ENCODE measurements at places on chromosomes 12 and 14.

GRCh38 chr14:24459331-24459730 is 16.8 kb upstream of the SDR39U1 start:
- no peak for DNase-seq

DNA sequence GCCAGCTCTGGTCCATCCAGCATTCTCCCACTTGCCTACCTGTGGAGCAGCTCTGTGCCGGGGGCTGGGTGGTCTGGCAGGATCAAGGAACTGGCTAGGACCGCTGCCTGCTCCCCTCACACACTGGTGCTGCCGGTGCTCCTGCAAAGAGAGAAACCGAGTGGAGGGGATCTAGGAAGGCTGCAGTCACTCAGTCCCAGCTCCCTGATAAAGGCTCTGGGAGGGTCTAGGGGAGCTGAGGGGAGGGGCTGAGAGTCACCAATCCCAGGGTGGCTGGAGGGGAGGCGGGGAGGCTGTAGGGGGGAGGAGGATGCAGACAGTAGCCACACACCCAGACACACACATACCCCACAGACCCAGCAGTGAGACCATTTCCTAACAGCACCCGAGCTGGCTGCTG is at the start of gene TAC3:
TSS of gene TAC3 (minus strand) at position 182 of the 400 bp plus-strand sequence. CDS start 732 bp downstream, outside the sequence.
- DNase-seq: no peak

GRCh38 chr14:68961781-68962584 is 17.1 kb downstream of the ACTN1 start:
- DNase-seq: peak; percentile 67

DNA sequence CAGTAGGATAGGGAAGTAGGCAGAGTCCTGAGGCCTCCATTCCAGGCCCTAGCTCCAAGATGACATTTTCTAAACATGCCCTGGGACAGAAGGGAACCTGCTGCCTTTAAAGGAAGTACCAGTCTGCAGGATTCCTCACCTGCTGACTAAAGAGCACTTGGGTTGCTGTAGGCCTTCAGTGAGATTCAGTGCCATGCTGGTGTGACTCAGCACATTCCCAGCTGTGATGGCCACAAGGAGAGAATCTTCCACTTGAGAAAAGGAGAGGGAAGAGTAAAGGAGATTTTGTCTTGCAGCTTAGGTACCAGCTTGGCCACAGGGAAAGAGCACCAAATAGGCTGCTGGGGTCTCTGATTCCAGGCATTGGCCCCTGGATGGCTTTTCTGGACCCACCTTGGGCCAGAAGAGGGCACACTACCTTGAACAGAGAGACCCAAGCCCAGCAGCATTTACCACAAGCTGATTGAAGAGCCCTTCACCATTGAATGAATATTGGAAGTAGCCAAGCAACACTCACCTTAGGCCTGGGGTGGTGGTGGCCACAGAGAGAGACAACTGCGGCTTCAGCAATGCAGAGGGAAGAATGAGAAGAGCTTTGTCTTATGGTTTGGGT is 498.3 kb downstream of the KCNH5 start:
- no peak for DNase-seq

GRCh38 chr14:24172871-24173281 is 996 bp downstream of the REC8 start:
- no peak for DNase-seq

DNA sequence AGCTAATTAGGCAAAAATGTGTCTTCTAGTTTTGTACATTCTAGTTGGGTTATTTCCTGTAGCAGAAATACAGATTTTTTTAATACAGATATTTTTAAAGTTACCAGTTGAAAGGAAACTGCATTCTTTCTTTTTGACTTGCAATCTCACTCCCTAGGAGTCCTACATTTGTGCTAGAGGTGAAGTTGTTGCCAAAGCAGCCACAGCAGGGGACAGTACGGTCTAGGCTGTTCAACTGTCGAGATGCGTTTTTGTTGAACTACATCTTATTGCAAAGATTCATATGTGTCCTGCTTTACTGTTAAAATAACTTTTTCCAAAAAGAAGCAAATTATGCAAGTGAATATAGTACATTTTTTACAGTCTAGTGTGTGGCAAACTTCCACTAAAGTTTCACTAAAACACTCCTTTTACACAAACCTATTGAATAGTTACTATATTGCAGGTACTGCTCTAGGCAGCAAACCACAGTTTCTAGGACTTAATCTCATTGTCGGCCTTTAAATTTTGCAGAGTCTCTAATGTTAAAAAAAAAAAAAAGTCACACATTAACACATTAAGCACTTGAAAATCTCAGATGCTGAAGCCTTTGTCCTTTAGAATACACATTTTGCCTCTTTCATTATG is 30.2 kb upstream of the SRGAP1 start:
- DNase-seq: no peak

- DNase-seq: no peak
These were observed 39.5 kb downstream of the GPR65 start for GRCh38 chr14:88044444-88044758.

GRCh38 chr14:75979071-75979571 is 2.7 kb downstream of the TGFB3 start:
- peak; percentile 12 for DNase-seq

GRCh38 chr14:39266871-39267607 is 33.3 kb downstream of the MIA2 start:
- peak; percentile 76 for DNase-seq

GRCh38 chr12:72273499-72273837 is 1.3 kb downstream of the TRHDE start:
- no peak for DNase-seq

DNA sequence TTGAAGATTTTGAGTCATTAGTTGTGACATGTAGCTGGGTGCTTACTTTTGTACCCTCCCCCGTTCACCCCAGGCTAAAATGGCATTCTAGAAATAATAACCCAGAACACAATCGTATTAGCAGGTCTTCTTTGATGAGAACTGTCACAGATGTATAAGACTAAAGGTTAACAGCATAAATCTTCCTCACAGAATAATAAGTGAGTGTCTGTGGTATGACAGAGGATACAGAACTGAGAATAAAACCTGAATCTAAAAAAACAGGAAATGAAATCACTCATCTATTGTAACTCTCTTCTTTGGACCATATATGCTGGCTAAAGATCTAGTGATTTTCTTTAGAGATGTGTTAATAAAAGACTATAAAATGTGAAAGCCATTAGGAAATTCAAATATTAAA is 746.6 kb downstream of the LRFN5 start:
- DNase-seq: no peak

- no peak for DNase-seq
These were observed 139.7 kb downstream of the TTLL5 start for GRCh38 chr14:75800792-75801191.

DNA sequence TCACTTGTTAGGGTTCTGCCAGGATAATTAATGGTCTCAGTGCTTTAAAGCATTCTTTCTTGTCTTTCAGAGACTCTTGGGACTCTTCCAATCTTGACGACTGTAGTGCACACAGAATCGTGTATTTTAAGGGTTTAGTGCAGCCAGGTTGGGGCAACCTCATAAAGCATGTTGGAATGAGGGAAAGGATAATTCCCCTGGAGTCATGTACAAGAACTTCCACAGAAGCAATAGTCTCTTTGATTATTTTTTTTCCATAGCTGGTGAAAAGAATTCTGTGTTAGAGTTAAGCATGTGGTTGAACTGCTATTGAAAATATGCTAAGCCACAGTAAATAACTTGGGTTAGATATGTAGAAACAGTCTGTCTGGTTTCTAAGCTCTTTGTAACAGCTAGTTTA is 246.8 kb upstream of the DAAM1 start:
- no peak for DNase-seq

DNA sequence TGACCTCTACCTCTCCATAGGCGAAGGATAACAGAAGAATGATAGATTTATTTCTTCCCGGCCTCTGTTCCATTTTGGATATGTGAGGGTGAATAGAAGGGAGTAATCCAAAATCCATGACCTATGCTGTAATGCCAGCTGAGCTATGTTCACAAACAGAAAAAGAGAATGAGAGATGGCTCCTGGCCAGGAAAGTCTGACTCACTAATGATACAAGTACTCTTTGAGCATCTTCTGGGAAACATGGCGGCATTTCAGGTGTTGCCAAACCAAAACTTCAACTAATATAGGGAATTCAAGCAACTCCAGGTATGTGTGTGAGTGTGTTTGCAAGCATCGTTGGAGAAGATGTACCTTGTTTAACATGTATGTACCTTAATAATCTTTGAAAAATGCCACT is 55.1 kb downstream of the MED13L start:
- peak; percentile 57 for DNase-seq

DNA sequence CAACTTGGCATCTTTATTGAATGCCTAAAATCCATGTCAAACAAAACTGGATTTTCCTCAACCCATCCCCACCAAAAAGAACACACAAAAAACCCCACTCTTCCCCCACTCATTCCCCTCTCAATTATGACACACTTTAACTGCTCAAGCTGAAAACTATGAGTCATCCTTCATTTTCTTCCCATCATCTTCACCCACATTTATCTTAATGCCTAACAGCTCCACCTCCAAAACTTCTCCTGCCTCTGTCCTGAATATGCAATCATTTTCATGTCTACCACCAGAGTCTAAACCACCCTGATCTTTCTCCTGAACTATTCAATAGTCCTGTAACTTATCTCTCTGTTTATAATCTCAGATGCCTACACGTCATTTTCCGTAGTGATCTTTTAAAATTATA is 239.7 kb downstream of the BCAT1 start:
- no peak for DNase-seq

DNA sequence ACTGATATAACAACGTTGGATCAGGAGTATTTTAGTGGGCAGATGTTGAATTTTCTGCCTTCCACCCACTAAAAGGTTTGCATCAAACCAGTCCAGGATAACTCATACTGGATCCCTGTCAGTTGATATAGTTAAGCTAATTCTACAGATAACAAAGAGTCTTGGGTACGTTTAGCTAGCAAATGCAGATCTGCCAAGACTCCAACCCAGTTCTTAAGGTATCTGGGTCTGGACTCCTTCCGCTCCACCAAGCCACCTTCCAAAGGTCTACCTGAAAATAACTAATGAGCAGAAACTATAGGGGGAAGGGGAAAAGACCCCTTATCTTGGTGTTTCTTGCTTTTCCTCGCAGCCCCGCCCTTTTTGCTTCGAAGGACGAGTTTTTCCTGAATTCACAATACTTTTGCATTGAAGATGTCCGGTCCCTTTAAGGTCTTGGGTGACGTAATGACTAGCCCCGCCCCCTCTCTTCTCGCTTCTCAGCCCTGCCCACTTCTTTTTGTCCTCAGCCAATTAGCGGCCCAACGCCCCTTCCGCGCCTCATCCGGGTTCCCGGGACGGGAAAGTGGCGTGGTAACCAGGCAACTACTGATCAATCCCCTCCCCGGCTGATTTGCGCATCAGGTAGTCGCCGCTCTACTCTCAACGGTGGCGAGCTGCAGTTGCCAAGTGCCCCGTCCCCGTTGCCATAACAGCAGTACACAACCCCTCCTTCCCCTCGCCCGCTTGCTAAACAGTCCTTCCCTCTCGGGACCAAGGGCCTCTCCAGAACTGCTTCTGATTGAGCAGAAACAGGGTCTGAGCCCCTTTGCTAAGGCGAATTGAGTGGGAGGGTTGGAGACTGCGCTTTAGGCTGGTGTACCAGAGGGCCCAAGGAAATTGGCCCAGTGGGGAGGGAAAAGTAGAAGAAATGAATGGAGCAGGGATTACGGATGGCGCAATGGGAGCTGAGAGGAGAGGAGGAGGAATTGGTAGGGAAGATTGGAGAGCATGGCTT is at the start of gene LRRC23:
TSS of gene LRRC23 (plus strand) at position 543 of the 997 bp plus-strand sequence. CDS start 812 bp downstream, outside the sequence.
- peak; percentile 97 for DNase-seq

DNA sequence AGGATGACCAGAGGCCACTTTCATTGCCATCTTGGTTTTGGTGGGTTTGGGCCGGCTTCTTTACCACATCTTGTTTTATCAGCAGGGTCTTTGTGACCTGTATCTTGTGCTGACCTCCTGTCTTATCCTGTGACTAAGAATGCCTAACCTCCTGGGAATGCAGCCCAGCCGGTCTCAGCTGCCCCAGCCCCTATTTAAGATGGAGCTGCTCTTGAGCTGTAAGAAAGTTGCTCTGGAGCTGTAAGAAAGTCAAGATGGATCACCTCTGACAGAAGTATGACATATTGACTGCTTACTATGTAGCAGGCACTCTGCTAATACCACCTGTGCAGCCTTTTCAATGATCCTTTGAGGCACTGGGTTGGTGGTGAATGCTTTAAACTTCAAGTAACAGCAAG is 52.1 kb downstream of the RIN3 start:
- DNase-seq: peak; percentile 53

DNA sequence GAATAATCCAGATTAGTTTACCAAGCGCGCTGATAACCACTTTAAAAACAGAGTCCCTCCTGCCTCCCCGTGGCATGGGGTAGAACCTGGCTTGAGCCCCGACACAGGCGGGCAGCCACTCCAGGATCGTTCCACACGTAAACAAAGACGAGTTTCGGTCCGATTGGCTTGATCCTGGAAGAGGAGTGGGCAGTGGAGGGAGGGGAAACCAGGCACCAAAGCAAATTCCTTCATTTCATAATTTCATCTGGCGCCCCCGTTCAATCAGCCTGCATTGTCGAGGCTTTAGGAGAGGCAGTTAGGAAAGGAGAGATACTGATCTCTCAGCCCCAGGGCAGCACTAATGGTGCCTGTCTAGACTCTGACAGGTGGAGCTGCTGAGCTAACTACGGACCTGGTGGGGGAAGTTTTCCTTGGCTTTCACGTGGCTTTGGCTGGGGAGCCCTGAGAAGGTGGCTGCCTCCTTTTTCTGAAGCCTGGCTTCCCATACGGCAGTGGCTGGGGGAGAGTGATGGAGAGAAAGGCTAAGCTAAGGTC is 751 bp upstream of the GPRC5A start:
- DNase-seq: peak; percentile 79

DNA sequence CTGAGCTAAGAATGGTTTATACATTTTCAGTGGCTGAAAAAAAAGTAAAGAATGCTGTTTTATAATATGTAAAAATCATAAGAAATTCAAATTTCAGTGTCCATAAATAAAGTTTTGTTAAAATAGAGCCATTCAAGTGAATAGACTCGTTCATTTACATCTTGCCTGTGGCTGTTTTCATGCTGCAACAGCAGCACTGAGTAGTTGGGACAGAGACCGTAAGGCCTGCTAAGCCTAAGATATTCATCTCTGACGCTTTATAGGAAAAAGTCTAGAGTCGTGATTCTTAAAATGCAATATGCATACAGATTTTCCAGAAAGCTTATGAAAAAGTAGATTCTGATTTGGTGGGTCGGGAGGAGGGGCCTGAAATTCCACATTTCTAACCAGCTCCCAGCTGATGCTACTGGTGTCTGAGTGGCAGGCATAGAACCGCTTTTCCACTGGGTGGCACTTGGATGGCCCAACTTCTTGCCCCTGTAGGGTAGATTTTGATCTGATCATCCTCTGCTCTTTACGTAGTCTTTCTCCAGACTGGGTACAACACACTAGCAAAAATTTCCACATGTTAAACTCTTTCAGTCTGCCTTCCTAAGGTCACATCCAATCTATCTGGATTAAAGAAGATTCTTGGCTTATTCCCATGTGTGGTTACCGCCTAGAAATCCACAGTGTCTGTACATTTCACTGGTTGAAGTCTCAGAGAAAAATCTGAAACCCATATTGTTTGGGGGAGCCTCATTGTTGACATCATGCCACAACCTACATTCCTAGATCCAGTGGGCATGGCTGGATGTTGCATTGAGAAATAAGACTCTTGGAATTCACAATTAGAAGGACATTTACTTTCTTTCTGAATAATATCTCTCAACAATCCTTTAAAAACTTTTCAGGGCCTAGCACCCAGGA is 151.2 kb downstream of the C12orf75 start:
- no peak for DNase-seq
